ENCODE measurements at places on chromosomes 1 and 21.

- no peak for DNase-seq
Measured at GRCh38 chr21:41819236-41819855, 52.5 kb upstream of the RIPK4 start.

DNA sequence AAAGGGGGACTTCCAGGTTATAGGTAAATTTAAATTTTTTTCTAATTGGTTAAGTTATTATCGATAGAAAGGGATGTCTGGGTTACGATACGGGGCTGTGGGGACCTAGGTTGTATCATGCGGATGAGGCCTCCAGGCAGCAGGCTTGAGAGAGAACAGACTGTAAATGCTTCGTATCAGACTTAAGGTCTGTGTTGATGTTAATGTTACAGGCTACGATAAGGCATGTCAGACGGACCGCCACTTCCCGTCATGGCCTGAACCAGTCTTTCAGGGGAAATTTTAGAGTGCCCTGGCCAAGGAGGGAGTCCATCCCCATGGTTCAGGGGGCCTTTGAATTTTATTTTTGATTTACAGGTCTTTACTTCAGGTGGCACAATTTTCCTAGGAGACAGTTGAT is 16.7 kb downstream of the ABCG1 start:
- DNase-seq = no peak

DNA sequence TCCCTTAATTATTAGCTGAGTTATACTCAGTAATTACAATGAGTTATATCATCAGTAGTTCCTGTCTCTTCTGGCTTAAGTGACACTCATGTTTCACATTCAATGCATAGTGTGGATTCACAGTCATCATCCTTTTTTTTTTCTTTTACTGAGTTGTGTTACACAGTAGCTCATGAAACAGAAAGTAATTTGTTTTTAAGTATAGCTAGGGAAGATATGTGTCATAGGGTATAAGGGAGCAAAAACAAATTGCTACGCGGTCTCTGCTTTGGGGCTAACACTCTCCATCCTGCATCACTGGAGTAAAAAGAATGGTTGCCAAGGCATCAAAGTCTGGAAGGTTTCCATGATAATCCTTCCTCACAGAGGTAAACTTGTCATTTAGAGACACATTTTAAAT is 971.7 kb upstream of the NCAM2 start:
- DNase-seq = no peak

GRCh38 chr1:16208270-16208987 is 4.0 kb downstream of the ARHGEF19 start:
- no peak for DNase-seq

DNA sequence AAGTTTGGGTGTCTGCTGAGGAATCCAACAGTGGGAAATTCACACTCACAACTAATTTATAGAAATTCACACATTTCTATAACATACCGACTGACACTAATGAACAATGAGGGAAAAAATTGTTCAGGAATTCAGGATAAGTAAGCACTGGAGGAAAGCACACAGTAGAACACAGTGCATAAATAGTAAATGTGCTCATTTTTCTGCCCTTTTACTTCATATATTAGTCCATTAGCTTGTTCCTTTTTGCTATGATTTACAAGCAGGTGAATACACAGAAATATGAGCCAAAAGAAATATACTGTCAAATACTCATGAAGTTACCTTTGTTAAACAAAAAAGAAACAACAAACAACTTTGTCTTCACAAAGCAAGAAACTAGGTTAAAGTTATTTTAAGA is 11.3 kb downstream of the NRIP1 start:
- DNase-seq = no peak

- DNase-seq = no peak
Measured at GRCh38 chr1:56617141-56617540, 28.0 kb upstream of the PRKAA2 start.

GRCh38 chr1:101902199-101902598 is 94.5 kb downstream of the OLFM3 start:
- no peak for DNase-seq

GRCh38 chr1:209319549-209319948 is 264.0 kb upstream of the CAMK1G start:
- no peak for DNase-seq

All from stimulated activated CD4-positive, alpha-beta T cell treated with anti-CD3 and anti-CD28 coated beads, Interleukin-1b, Interleukin-23, amount 100 ng/mL, for 1 hour (primary cell).